ENCODE measurements at places on chromosomes 1 and 21.

DNA sequence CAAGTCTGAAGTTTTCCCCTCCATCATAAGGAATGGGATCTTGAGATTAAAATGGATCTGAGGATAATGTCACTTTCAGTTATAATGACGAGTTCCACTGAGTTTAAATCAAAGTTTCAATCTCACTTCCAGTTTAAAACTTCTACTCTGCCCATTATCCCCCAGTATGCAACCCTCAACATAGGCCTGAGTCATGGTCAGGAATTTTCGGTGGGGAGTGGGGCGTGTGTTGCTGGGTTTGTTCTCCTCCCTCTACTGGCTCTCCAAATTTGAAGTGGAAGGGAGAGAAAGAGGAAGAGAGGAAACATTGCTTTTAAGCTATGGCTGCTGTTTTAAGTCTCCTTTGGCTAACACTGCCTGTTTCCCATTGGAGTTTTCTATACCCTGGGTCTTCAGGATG lies 152.9 kb downstream of the TM2D1 start:
- DNase-seq, result no peak

GRCh38 chr1:1917995-1918900 lies 831 bp downstream of the TMEM52 start:
- no peak for DNase-seq

DNA sequence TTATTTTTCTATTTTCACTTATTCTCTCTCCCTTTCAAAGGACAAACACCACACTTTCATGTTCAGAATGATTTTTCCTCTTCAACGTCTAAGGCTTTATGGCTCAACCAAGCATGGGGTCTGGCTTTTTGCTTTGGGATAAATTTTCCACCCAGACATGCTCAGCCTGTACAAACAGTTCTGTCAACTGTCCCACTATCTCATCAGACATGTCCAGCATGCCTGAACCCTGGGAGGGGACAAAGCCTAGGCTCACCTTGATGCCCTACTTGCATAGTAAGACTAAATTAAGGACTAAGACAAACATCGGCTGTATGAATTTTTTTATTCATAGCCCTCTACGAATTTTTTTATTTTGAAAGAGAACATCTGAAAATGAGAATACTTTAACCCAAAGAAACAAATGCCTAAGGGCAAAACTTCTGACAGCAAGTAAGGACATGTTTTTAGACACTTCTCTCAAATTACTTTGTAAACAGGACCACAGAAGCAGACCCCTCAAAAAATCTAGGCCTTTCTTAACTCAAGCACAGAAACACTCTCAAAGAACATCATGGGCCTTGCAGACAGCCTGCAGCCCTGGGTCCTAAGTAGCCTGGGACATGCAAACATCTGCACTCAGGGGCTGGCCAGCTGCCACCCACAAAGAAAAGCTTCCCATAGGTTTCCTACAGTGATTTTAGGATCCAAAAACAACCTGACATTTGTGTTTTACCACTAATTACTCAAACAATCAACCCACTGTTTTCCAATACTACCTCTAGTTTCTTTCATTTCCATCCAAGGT lies 72.3 kb upstream of the PALMD start:
- DNase-seq, result no peak

GRCh38 chr1:245695211-245695610 lies 540.4 kb downstream of the KIF26B start:
- DNase-seq, result no peak

- DNase-seq, result no peak
These were observed 4.3 kb upstream of the UBE2U start for GRCh38 chr1:64199154-64199553.

GRCh38 chr1:201050515-201051277 lies 27.2 kb upstream of the KIF21B start:
- no peak for DNase-seq

DNA sequence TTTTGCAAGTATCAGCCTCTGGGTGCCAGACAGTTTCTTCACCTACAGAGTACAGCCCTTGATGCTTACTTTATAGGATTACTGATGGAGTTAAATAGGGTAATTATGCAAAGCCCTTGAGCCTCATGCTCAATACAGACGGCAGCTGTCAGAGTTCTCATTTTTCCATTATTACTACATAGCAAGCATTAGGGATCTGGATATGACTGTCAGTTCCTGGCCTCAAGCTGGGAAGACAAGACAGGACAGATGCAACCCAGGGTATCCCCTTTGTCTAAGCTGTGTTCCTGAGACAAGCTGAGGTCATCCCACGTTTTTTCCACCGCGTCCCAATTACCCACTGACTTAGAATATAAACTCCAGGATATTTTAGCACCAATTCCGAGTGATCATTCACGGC lies 94.4 kb downstream of the SLC35F3 start:
- DNase-seq, result peak; percentile 42

GRCh38 chr21:38277501-38278131 lies 20.8 kb downstream of the KCNJ15 start:
- DNase-seq, result no peak

DNA sequence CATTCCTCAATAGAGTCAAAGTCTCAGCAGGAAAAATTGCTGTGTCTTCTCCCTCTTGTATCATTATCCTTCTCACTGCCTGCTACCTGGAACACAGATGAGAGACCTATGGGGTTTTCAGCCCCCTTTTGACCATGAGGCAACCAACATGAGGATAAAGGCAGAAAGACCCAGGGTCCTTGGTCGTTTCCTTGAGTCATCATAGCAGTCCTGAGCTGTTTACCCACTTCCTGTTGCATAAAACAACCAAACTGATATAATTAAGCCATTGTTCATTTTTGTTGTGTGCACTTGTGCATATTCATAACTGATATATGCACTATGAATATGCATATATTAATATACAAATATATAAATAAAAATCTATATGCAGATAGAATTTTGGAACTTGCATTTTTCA lies 188.3 kb upstream of the MAP1LC3C start:
- no peak for DNase-seq

DNA sequence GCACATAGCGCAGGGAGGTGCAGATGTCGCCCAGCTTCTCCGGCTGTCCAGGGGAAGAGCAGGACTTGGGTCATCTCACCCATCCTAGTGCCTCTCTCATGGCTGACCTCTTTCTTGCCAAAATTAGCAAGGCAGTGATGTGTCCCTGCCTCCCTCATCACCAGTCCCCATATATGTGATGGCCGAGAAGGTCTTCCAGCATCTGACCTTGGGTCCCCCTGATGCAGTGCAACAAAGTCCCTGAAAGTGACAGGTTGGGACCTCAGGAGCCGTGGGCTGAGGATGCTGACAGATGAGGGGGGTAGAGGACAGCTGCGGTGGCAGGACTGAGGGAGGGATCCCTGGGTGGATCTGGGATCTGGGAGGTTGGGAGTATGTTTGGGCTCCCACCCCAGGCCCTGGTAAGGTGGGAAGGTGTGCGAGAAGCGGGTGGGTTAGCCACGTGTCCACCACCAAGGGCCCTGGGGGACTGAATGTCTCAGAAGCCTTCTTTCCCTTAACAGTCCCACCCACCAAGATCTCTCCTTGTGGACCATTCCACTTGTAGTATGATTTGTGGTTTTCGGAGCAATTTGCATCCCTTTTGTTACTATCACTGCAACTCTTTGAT lies 109.7 kb downstream of the SYT2 start:
- DNase-seq, result no peak

DNA sequence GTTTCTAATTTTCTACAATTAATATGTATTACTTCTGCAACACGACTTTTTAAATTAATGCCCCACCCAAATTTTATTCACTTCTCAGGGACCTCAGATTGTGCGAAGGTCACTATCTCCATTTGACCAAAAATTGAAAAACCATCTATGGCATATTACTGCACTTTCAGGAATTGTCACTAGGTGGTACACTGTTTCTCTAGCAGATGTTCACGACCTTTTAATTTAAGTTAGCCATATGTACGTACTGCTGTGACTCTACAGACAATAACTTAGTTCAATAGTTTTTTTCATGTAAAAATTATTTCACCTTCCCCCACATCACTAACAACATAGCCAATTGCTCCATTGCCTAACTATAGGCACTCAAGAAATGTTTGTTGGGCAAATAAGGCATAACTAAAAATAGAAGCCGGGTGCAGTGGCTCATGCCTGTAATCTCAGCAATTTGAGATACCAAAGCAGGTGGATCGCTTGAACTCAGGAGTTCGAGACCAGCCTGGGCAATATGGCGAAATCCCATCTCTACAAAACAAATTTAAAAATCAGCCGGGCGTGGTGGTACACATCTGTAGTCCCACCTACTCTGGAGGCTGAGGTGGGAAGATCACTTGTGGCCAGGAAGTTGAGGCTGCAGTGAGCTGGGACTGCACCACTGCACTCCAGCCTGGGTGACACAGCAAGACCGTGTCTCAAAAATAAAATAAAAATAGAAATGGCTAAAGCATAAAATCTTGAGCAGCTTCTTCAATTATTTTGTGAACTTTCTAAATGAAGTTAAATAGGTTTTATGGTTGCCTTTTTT lies 75.7 kb upstream of the PKN2 start:
- DNase-seq, result no peak

GRCh38 chr1:29237129-29237821 lies 953 bp downstream of the PTPRU start:
- no peak for DNase-seq

- no peak for DNase-seq
These were observed 26.4 kb upstream of the LRIG2 start for GRCh38 chr1:113046569-113046968.

DNA sequence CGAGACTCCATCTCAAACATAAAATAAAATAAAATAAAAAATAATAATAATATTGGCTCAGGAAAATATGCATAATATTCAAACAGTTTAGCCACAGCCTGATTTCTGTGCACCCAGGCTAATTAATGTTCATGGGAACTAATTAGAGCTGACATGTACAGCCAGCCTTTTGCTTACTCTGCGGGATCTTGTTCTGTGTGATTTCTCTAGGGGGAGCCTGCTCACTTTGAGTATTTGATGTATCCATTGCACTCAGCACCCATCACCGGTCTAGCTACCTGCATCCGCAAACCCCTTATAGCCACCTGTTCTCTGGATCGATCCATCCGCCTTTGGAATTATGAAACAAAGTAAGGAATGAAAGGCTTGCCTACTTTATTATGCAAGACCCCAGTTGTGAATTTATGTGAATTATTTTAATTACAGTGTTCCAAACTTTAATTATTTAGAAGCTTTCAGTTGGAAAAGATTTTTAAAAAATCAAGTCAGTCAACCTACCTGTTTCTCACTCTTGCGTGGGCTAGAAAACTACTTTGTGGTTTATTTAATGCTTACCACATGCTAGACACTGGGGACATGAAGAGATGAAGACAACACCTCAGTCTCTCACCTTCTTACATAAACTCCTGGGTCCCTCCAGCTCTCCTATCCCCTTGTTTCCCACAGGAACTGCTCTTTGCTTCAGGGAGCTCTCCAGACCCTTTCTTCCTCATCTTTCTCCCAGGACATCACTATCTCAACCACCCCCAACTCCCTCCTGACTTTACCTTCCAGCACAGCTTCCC lies 25.4 kb downstream of the CFAP57 start:
- no peak for DNase-seq

Measured in NCI-H748 treated with DMSO at 0.1 percent for 48 hours (cell line).